Ascending aorta (tissue), 2 donors: ENCODE measurements at places on chromosomes 3 and 15. TPM values are rescaled to one million over a fixed set of nuclear protein-coding genes. Genes with fewer than 3 reads are reported as not detected.

DNA sequence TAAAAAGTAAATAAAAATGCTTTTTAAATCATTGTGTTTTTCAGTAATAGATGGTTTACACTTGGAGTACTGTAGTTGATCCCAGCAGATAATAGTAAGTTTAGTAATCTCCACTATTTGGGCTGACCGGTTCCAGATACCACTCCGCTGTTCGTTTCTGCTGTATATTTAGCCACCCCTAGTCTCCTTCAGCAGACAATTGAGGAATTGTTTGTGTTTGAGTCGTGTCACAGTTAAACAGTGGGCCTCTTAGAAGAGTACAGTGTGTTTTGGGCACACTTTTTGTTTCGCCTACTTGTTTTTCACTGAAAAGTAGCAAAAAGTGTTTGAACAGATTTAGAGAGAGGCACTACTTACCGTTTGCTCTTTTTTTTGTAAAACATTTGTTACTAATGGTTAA lies 33.2 kb downstream of the PAK2 start:
- H3K36me3 ChIP-seq: no peaks in the 10 kb centered on the region
- no peak overlapping the region for H3K4me3 ChIP-seq
- H3K27ac ChIP-seq: no peak overlapping the region
- no peaks in the 10 kb centered on the region for H3K27me3 ChIP-seq
- H3K4me1 ChIP-seq: no peaks in the 10 kb centered on the region

GRCh38 chr3:189695400-189695799 lies 64.2 kb downstream of the TP63 start:
- H3K27ac ChIP-seq: no peak overlapping the region
- H3K27me3 ChIP-seq: no peaks in the 10 kb centered on the region
- H3K4me1 ChIP-seq: no peaks in the 10 kb centered on the region
- no peak for DNase-seq
- H3K36me3 ChIP-seq: no peaks in the 10 kb centered on the region
- no peak overlapping the region for H3K4me3 ChIP-seq

DNA sequence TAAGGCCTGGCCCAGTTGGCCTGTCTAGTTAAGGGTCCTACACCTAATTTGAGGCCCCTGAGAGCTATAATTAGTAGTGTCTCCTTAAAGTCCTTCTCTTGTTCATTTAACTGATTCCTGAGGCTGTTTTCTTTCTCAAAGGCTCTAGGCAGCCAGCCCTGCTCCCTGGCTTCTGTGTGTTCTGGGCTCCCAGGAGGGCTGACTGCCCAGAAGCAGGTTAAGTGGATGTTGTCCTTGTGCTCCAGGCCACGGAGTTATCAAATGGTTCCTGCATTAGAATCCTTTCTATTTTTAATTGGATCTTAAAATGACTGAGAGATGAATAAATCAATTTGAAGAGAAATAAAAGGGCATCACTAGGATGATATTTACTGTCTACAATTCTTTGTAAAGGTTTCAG lies 140.0 kb downstream of the SNRK start:
- no peaks in the 10 kb centered on the region for H3K27me3 ChIP-seq
- no peak for DNase-seq
- H3K27ac ChIP-seq: peak overlapping the region; percentile 34
- no peaks in the 10 kb centered on the region for H3K4me1 ChIP-seq

GRCh38 chr3:9404680-9405079 lies 7.3 kb downstream of the SETD5 start:
- H3K4me3 ChIP-seq: no peak overlapping the region
- H3K27ac ChIP-seq: no peak overlapping the region
- no peaks in the 10 kb centered on the region for H3K27me3 ChIP-seq
- peaks cover 15% of the 10 kb centered on the region for H3K4me1 ChIP-seq
- DNase-seq: no peak

DNA sequence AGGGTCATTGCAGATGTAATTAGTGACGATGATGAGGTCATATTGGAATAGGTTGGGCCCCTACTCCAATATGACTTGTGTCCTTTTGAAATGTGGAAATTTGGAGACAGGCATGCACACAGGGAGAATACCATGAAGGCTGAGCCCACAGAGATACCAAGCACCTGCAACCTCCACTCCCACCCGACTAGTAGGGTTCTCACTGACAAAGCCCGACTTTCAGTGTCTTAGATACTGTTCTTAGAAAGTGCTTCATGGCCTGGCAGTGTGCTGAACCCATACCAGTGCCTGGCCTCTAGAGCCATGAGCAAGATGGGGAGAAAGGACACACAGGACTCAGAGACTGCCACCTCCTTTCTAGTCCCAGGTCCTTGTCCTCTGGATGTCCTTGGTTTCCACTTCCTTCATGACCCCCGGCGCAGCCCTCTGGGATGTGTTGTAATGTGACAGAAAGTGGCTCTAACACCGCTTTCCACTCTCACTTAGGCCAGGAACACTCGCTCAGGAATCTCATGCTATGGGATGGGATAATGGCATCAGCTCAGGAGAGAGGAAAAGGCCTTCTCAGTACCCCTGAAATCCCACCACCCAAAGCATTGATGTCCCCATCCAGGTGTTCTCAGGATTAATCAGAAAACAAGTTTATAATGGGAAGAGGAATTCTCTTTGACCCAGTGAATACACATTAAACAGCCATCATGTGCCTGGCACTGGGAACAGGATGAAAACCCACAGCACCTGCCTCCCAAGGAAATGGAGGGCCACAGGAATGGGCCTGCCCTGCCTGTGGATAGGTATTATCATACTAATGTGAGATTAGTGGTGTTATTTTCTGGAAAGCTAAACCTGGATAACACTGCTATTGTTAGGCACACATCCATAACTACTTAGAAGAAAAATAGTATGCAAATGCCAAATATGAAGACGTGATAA lies 59.9 kb downstream of the RPL39L start:
- no peaks in the 10 kb centered on the region for H3K4me1 ChIP-seq
- peaks cover 35% of the 10 kb centered on the region for H3K36me3 ChIP-seq
- no peak overlapping the region for H3K27ac ChIP-seq
- no peak overlapping the region for H3K4me3 ChIP-seq
- no peak for DNase-seq
- no peaks in the 10 kb centered on the region for H3K27me3 ChIP-seq

- H3K27me3 ChIP-seq: no peaks in the 10 kb centered on the region
- no peak for DNase-seq
- H3K27ac ChIP-seq: no peak overlapping the region
- H3K36me3 ChIP-seq: no peaks in the 10 kb centered on the region
- no peaks in the 10 kb centered on the region for H3K4me1 ChIP-seq
Observed at GRCh38 chr15:42139596-42139995, 16.8 kb downstream of the PLA2G4F start.

MKRN3 gene
- 3.4 TPM for total RNA-seq
